ENCODE measurements at places on chromosomes 7 and 10.

DNA sequence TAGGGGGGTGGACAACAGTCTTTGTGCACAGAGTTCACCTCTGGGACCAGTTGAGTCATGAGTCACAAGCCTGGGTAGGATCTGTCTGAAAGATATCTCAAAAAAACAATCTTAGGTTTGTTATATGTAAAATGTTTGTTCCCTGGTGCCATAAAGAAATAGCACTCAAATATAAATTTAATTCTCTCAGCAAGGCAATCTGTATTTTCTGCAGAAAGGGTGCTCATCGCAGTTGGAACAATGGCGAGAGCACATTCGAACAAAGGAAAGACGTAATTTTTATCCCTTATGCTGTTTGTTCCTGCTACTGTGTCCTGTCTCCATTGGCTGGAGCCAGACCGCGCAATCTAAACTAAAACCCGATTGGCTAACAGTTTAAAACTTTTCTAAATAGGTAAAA is 63.7 kb downstream of the GALNT11 start:
- DNase-seq, result no peak

DNA sequence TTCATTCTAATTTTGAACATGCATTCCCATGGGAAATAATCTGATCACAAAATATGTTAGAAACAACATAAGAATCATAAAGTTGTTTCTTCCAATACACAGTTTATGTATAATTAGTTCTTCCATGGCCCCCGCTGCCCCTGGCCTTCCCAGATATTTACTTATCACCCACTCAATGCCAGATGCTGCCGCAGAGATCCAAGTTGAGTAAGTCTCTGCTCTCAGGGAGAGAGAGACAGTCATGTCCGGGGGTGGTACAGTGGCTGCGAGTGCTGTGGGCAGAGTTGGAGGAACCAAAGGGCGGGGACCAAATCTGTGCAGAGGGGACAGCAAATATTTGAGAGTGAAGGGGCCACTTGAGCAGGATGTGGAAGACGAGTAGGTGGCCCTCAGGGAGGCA is 37.1 kb downstream of the COL26A1 start:
- no peak for DNase-seq

GRCh38 chr10:878895-879294 is 52.6 kb downstream of the LARP4B start:
- DNase-seq, result no peak

- DNase-seq, result no peak
These were observed 84.0 kb upstream of the KLF14 start for GRCh38 chr7:130818056-130818455.

DNA sequence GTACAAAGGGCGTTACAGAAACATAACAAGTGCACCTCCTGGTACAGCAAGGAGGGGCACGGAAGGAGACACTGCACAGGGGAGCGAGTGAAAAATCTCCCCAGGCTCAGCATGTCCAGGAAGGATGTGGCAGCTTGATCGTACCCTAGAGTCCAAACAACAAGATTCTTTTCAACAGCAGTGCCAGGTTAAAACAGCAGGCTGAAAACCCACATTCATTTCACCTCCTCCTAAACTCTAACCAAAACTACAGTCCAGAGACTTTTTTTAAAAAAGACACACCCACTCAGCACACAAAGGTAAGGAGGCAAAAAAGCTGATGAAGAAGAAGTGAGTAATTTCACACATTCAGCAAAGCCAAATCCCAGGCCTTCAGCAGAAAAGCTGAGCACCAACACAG is 138.8 kb downstream of the SFMBT2 start:
- DNase-seq, result no peak

- DNase-seq, result no peak
These were observed 22.5 kb downstream of the CEP41 start for GRCh38 chr7:130418306-130418705.

DNA sequence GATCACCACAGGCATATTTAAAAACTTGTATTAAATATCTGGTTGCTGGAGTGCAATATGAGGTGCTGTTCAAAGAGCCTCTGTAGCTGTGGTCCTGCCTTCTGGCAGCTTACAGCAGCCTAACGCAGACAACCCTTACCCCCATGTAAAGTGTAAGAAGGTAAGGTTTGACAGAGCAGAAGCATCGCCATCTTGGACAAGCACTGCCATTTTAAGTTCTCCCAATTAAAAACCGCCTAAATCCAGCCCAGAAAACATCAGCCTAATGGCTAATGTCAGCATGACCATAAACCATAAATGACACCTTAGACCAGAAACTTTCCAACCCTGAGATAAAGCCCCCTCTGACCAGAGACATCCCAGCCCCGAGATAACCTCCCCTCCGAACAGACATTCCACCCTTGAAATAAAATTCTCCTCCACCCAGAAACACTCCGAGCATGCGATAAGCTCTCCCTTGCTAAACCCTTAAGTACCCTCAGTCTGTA is 5.3 kb upstream of the OIT3 start:
- no peak for DNase-seq

DNA sequence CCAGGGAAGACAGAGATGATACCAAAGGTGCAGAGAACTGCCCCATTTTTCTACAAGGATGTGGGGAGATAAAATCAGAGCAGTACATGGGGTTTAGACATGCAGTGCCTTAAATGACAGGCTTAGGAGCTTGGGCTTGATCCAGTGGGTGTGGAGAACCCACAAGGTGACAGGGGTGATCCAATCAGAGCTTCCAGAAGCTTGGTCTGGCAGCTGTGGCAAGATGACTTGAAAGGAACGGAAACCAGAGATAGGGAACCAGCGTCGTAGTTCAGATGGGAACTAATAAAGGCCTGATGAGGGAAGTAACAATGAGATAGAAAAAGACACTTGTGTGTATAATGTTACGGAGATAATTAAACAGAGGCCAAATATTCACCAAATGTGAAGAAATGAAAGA is 80.7 kb downstream of the SLC37A3 start:
- no peak for DNase-seq

GRCh38 chr7:94662548-94662947 is 6.6 kb upstream of the SGCE start:
- no peak for DNase-seq

GRCh38 chr7:129308047-129308446 is 83.2 kb downstream of the AHCYL2 start:
- no peak for DNase-seq

GRCh38 chr10:130224228-130224627 is 88.0 kb downstream of the GLRX3 start:
- no peak for DNase-seq
